Central memory CD4-positive, alpha-beta T cell (primary cell): ENCODE measurements at places on chromosomes 16 and 17.

- DNase-seq: no peak
Observed at GRCh38 chr17:76327696-76328095, 19.6 kb upstream of the QRICH2 start.

- no peak for DNase-seq
Observed at GRCh38 chr17:20988896-20989295, 53.9 kb downstream of the USP22 start.

GRCh38 chr17:33895491-33895890, 359.6 kb upstream of the CCL2 start:
- DNase-seq: no peak

DNA sequence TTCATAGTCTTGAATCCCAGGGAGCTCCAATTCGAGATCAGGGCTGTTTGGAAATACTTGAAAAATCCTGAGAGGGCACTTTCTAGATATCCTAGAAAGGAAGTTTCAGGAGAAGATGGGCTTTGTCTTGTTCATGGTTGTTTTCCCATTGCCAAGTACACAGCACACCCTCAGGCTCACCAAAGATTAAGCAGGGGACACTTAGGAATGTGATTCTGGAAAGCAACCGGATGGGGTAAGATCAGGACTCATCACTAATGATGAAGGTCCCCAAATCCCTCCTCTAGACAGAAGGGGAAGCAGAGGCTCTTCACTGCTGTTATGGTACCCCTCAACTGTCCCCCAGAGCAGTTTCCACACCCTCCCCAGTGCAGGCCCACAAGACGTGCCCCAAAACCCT, 40.7 kb downstream of the VAC14 start:
- no peak for DNase-seq

DNA sequence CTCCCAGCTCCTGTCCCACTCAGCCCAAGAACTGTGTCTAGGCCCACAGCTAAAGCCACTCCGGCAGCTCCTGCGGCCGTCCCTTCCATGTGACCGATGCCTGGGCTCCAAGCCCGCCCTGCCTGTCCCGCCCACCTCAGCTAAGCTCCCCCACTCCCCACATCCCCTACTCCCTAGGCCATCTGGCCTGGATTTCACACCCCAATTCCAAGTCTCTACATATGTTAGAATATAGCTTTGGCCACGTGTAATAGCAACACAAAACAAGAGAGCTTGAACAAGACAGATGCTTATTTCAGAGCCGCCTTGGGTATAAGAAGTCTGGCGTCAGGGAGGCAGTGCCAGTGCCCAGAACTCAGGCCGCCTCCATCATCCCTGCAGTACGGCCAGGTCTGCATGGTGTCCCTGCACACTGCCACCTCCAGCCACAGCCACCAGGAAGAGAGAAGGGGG, 30.0 kb upstream of the USP22 start:
- DNase-seq: no peak
